Sigmoid colon (tissue), 7 donors: ENCODE measurements at places on chromosomes 2 and 18.
A peak's percentile ranks its signal among the peaks of the same experiment; 100 is the strongest.

- H3K4me3 ChIP-seq, result no peak overlapping the region
- no peaks in the 10 kb centered on the region for H3K36me3 ChIP-seq
- no peak overlapping the region for H3K27ac ChIP-seq
- peaks cover 8% of the 10 kb centered on the region for H3K4me1 ChIP-seq
- H3K27me3 ChIP-seq, result no peaks in the 10 kb centered on the region
Observed at GRCh38 chr2:38722271-38723061, 28.7 kb downstream of the SRSF7 start.

GRCh38 chr2:73324126-73324725 is 30.9 kb upstream of the EGR4 start:
- no peak overlapping the region for H3K27ac ChIP-seq
- H3K36me3 ChIP-seq, result no peaks in the 10 kb centered on the region
- no peak for DNase-seq
- no peak overlapping the region for H3K4me3 ChIP-seq
- H3K27me3 ChIP-seq, result no peaks in the 10 kb centered on the region
- H3K4me1 ChIP-seq, result no peaks in the 10 kb centered on the region

- no peaks in the 10 kb centered on the region for H3K36me3 ChIP-seq
- no peak overlapping the region for H3K4me3 ChIP-seq
- no peaks in the 10 kb centered on the region for H3K4me1 ChIP-seq
- no peaks in the 10 kb centered on the region for H3K27me3 ChIP-seq
Observed at GRCh38 chr2:55891671-55892094, 31.9 kb downstream of the EFEMP1 start.

GRCh38 chr2:140401056-140401455 is 1620.9 kb upstream of the NXPH2 start:
- no peak overlapping the region for H3K4me3 ChIP-seq
- no peaks in the 10 kb centered on the region for H3K4me1 ChIP-seq
- H3K27me3 ChIP-seq, result no peaks in the 10 kb centered on the region

DNA sequence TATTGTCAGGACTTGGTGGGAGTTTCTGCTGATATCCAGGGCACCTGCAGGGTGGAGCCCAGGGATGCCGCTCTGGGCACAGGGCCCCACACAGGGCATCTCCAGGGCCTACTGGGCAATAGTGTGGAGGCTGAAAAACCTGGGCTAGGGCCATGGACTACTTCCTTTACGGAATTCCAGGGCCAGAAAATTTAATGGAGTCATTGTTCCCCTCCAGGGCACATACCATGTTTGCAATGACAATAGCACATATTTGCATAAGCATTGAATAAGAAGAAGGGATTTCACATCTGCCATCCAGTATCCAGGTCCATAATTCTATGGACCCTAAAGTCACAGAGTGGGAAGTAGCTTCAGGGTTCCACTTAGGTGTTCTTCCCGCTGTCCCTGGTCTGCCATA is 103.8 kb upstream of the TPO start:
- DNase-seq, result no peak
- no peak overlapping the region for H3K4me3 ChIP-seq
- H3K27me3 ChIP-seq, result no peaks in the 10 kb centered on the region
- H3K36me3 ChIP-seq, result no peaks in the 10 kb centered on the region

DNA sequence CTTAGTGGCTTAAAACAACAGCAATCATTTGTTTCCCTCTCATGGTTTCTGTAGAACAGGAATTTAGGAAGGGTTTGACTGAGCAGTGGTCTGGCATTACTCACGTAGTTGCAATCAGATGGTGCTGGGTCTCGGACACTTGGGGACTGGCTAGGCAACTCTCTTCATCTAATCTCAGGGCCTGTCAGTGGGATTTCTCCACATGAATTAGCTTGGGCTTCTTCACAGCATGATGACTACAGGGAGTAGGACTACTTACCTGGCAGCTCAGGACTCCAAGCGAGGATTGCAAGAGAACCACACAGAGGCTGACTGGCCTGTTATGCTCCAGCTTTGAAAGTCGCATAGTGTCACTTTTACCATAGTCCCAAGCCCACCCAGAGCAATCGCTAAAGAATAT is 125.1 kb downstream of the TTC27 start:
- H3K27ac ChIP-seq, result no peak overlapping the region
- peaks cover 7% of the 10 kb centered on the region for H3K4me1 ChIP-seq
- H3K36me3 ChIP-seq, result peaks cover 3% of the 10 kb centered on the region
- H3K27me3 ChIP-seq, result no peaks in the 10 kb centered on the region
- no peak for DNase-seq

- H3K4me3 ChIP-seq, result no peak overlapping the region
- H3K36me3 ChIP-seq, result no peaks in the 10 kb centered on the region
- no peak overlapping the region for H3K27ac ChIP-seq
- no peaks in the 10 kb centered on the region for H3K27me3 ChIP-seq
- DNase-seq, result no peak
- no peaks in the 10 kb centered on the region for H3K4me1 ChIP-seq
Observed at GRCh38 chr2:176789751-176790150, 422.8 kb upstream of the HNRNPA3 start.

GRCh38 chr2:96025194-96025492 is 9.6 kb downstream of the GPAT2 start:
- no peaks in the 10 kb centered on the region for H3K27me3 ChIP-seq
- no peak overlapping the region for H3K4me3 ChIP-seq
- H3K27ac ChIP-seq, result no peak overlapping the region
- H3K4me1 ChIP-seq, result no peaks in the 10 kb centered on the region
- no peak for DNase-seq

- DNase-seq, result no peak
- H3K4me1 ChIP-seq, result no peaks in the 10 kb centered on the region
- H3K27me3 ChIP-seq, result no peaks in the 10 kb centered on the region
- H3K36me3 ChIP-seq, result no peaks in the 10 kb centered on the region
- no peak overlapping the region for H3K4me3 ChIP-seq
Observed at GRCh38 chr2:150878356-150878755, 383.3 kb downstream of the RBM43 start.

DNA sequence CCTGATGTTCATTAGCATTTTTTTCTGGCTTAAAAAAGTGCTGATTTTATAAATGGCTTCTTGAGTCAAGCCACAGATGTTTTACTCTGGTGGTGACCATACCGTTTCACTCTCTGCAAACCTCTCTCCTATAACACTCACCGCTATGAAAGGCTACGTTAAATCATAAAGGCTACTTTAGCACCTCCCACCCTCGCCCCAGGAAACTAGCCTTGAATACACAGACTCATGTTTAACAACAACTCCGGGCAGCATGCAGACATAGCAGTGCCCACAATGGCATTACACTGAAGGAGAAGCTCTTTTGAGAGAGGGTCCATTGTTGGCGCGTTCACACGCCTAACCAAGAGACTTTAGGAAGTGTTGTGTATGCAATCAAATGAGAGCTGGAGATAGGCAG is 5.6 kb downstream of the MYT1L start:
- no peak overlapping the region for H3K27ac ChIP-seq
- H3K4me1 ChIP-seq, result no peaks in the 10 kb centered on the region
- H3K36me3 ChIP-seq, result no peaks in the 10 kb centered on the region
- H3K27me3 ChIP-seq, result no peaks in the 10 kb centered on the region
- DNase-seq, result no peak
- H3K4me3 ChIP-seq, result no peak overlapping the region

- no peak for DNase-seq
- no peaks in the 10 kb centered on the region for H3K27me3 ChIP-seq
- no peak overlapping the region for H3K4me3 ChIP-seq
- H3K4me1 ChIP-seq, result peaks cover 11% of the 10 kb centered on the region
- no peaks in the 10 kb centered on the region for H3K36me3 ChIP-seq
- no peak overlapping the region for H3K27ac ChIP-seq
Observed at GRCh38 chr2:229403296-229403695, 132.2 kb upstream of the PID1 start.

GRCh38 chr2:228747483-228747882 is 523.6 kb downstream of the PID1 start:
- H3K36me3 ChIP-seq, result no peaks in the 10 kb centered on the region
- H3K27me3 ChIP-seq, result no peaks in the 10 kb centered on the region
- DNase-seq, result no peak
- no peaks in the 10 kb centered on the region for H3K4me1 ChIP-seq
- H3K4me3 ChIP-seq, result no peak overlapping the region

DNA sequence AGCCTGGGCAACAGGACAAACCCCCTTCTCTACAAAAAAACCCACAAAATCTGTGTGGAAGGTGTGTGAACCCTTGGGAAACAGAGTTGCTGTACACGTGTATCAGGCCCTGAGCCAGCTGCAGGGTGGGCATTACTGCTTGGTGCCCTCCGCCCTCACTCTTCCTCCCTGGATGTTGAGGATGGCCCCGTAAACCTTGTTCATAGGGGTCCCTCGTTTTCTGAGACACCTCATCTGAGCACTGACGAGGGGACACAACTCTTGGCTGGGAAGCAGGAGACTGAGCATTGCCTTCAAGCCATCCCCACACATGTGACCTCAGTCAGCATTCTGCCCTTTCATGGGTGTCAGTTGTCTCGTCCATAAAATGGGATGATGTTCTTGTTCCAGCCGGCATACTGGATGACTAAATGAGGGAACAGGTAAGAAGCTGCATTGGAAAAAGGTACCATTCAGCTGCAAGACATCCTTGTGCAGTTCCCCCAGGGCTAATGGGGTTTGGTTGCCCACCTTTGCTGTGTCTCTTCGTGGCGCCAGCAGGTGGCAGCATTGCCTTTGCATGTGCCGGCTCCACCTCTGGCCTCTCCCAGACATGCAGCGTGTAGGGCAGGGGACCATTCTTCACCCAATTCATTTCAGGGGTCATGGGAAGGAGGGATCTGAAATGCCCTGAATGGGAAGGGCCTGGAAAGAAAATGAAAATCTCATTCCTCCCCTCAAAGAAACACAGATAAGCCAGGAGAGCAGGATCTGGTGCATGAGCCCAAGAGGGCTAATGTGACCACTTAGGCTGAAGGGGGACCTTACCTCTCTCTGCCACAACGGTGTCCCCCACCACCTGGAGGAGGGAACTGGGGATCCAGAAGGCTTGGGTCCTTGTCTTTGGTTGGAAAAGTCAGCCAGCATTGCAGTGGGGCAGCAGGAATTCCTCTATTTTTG is 36.4 kb upstream of the HAAO start:
- no peaks in the 10 kb centered on the region for H3K27me3 ChIP-seq
- H3K36me3 ChIP-seq, result no peaks in the 10 kb centered on the region
- peak; percentile 89 for DNase-seq
- H3K4me3 ChIP-seq, result no peak overlapping the region
- no peaks in the 10 kb centered on the region for H3K4me1 ChIP-seq
- H3K27ac ChIP-seq, result peak overlapping the region; percentile 45

DNA sequence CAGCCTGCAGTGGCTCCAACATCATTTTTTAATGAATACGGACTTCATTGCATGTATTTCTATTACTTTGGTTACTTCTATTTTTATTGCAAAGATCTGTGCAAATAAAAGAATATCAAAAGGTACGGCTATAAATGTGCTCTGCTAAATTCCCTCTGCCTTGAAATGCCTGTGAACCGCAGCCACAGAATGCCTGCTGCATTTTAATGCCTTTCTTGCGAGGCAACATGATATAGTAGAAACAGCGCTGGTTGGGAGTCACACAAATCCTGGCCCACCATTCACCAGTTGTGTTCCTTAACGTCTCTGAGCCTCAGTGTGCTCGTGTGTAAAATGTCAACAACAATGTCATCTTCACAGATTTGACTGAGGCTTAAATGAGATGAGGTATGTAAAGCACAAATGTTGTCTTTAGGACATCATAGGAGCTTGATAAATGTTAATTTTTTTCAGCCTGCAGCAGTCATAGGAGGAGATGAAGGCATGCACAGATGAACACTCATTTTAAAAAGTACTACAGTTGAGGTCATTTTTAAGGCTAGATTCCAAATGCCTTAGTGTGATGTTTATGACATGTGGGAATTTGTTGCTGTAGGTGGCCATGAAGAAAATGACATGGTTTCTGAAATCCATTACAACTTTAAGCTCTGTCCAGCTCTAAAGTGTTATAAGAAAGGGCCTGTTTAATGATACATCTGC is 187.6 kb upstream of the NRP2 start:
- no peaks in the 10 kb centered on the region for H3K27me3 ChIP-seq
- no peak for DNase-seq
- H3K36me3 ChIP-seq, result no peaks in the 10 kb centered on the region
- H3K4me3 ChIP-seq, result no peak overlapping the region
- H3K4me1 ChIP-seq, result no peaks in the 10 kb centered on the region

- H3K36me3 ChIP-seq, result no peaks in the 10 kb centered on the region
- no peak overlapping the region for H3K27ac ChIP-seq
- H3K27me3 ChIP-seq, result no peaks in the 10 kb centered on the region
- no peak overlapping the region for H3K4me3 ChIP-seq
Observed at GRCh38 chr18:59549503-59550173, 147.6 kb downstream of the CCBE1 start.

- no peaks in the 10 kb centered on the region for H3K4me1 ChIP-seq
- H3K27ac ChIP-seq, result no peak overlapping the region
Observed at GRCh38 chr2:18232731-18233438, 327.6 kb downstream of the RDH14 start.

DNA sequence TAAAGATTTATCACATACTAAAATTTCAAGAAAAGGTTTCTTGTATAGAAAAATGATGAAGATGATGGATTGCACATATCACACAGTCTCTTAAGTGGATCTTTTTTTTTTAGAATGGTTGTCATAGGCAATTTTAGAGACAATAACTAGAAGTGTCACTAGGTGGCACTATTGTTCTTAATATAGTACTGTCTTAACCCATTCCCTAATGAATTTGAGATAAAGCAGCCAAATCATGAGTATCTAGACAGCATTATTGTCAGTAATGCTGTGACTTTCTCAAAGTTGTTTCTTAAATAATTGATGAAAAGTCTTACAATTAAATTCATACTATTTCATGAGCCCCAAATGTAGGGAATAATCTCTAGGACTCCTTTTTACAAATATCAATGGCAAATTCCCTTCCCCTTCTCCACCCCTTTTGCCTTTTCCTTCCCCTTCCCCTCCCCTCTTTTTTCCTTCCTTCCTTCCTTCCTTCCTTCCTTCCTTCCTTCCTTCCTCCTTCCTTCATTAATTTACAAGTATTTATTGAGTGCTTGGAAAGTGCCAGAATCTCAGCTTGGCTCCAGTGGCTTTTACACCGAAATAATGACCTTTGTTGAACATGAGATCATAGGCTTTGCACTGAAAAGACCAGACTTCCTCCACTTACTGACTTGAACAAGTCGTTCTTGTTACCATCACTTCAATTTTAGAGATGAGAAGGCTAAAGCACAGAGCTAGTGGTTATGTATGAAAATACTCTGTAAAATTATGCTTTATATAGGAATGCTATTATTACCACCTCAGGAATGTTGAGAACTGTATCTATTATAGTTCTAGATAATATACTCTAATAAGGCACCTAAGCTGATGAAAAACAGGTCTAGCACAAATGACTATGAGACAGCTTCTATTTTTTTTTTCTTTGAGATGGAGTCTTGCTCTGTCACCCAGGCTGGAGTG is 19.8 kb downstream of the MYL12B start:
- no peak for DNase-seq
- no peak overlapping the region for H3K4me3 ChIP-seq
- no peaks in the 10 kb centered on the region for H3K4me1 ChIP-seq
- H3K27me3 ChIP-seq, result no peaks in the 10 kb centered on the region

DNA sequence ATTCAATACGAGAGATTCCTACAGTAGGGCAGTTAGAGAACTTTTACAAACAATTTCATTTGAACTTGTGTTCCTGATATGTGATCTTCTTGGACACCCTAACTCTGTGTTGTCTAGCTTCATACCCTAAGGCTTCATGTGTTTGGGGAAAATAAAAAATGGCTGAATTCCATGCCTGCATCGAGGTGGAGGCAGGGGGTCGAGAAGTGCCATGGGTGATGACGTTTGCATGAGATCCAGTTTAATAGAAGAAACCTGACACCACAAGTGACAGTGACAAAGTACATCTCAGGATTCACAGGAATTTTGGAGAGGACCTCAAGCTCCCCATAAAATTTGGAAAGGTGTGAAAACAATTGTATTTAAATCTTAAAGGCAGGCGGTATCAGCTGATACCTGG is 169.2 kb upstream of the NABP1 start:
- no peaks in the 10 kb centered on the region for H3K27me3 ChIP-seq
- no peaks in the 10 kb centered on the region for H3K4me1 ChIP-seq
- no peak overlapping the region for H3K4me3 ChIP-seq
- DNase-seq, result no peak
- no peak overlapping the region for H3K27ac ChIP-seq
